ENCODE measurements at places on chromosomes 3 and 15.

DNA sequence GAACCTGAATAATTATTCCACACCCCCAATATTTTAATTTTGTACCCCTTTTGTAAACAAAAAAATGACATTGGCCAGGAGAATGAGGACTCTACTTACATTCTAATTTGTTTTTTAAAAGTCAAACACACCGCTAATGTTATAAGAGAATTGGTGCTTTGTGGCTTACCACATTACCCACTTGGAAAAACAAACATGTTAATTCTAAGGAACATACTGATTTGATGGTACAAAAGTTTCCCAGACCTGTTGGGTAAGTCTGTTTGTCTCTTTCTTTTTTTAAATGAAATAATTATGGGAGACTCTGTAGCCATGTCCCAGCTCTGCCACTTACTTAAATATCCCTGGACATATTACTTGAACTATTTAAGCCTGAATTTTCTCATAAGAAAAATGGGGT is 352.5 kb upstream of the C2CD4B start:
- H3K36me3 ChIP-seq: no peaks in the 10 kb centered on the region
- H3K4me1 ChIP-seq: peaks cover 6% of the 10 kb centered on the region
- H3K27me3 ChIP-seq: no peaks in the 10 kb centered on the region
- no peak for DNase-seq
- no peak overlapping the region for H3K4me3 ChIP-seq

- no peak overlapping the region for H3K4me3 ChIP-seq
- no peak overlapping the region for H3K27ac ChIP-seq
- H3K36me3 ChIP-seq: no peaks in the 10 kb centered on the region
- no peak for DNase-seq
These were observed 5.0 kb downstream of the LMCD1 start for GRCh38 chr3:8506571-8507061.

DNA sequence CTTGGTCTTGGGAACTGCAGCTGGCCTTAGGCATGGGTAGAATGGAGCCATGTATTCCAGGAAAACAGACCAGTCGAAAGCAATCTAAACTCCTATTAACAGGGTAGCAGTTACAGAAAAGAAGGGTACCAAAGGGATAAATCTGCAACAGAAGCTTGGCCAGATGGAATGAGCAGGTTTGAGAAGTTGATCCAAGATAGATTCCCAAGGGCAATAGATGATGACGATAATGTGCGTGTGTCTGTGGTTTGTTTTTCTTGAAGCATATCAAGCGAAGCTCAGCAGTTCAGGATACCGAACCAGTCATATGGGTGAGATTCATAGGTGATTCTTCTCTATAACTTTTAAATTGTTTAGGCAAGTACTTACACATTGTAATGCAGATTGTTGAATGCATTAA is 203.8 kb upstream of the SEMA6D start:
- no peak for DNase-seq
- no peak overlapping the region for H3K4me3 ChIP-seq
- no peaks in the 10 kb centered on the region for H3K36me3 ChIP-seq
- H3K27ac ChIP-seq: no peak overlapping the region
- H3K4me1 ChIP-seq: no peaks in the 10 kb centered on the region

GRCh38 chr3:60189304-60189703 is 1061.9 kb downstream of the FHIT start:
- no peaks in the 10 kb centered on the region for H3K27me3 ChIP-seq
- H3K36me3 ChIP-seq: no peaks in the 10 kb centered on the region
- no peak for DNase-seq
- no peaks in the 10 kb centered on the region for H3K4me1 ChIP-seq

DNA sequence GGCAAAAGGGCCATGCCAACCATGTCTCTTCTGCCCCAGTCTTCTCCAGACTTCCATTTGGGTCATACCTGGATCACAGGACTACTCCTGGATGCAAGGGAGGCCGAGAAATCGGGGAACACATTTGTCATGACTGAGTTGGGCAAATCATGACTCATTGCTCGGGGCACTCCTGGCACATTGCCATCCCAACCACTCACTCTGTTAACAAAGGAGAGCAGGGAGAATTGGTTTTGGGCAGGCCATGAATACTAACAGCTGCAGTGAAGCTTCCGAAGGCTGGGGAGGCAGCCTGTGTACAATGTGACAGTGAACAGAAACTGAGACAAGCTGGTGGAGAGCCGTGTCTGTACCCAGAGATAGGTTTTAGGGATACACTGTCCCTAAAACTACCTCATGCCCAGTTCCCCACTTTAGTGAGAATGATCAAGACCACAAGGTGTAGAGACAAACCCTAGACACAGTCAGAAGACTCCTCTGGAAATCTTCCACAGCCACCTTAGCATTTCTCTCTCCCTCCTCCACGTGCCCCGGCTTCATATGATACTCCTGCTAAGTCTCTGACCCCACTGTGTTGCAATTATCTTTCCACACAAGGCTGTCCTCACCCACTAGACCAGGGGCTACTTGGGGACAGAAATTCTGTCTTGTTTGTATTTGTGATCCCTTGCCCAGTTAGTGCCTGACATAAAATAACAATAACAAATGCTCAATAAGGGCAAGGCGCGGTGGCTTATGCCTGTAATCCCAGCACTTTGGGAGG is 10.5 kb upstream of the BUB1B start:
- H3K36me3 ChIP-seq: no peaks in the 10 kb centered on the region
- DNase-seq: no peak
- H3K4me3 ChIP-seq: no peak overlapping the region
- peaks cover 1% of the 10 kb centered on the region for H3K4me1 ChIP-seq

DNA sequence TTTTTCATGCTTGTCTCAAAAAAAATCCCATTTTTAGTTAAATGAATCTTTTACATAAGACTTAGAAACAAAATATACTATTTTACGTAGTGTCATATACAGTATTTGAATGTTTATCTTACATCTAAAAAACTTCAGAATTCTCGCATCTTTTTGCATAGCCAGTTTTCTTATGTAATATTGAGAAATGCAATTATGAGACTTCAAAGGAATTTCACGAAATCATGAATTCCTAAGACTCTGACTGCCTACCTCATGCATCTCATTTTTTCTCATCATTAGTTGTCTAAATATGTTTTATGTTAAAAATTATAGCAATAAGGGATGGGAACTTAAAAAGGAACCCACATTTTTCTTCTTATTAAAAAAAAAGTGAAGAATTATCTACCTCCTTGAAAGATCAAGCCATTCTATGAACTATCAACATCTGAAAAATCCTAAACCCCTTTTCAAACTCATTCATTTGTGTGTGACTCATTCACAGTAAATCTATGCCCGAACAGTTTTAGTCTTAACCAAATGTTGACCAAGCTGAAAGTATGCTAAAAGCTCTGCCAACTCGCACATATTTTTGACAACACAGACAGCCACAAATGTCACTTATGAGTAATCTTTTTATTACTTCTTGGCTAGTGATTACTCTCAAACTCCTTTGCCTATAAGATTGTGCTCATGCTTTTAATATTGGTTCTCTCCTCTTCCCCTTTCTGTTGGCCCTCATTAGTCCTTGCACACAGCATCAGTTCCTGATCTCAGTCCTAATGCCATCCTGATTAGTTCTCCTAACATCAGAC is 115.9 kb downstream of the DCLK3 start:
- no peaks in the 10 kb centered on the region for H3K27me3 ChIP-seq
- DNase-seq: no peak
- H3K4me3 ChIP-seq: no peak overlapping the region
- no peak overlapping the region for H3K27ac ChIP-seq
- no peaks in the 10 kb centered on the region for H3K36me3 ChIP-seq

DNA sequence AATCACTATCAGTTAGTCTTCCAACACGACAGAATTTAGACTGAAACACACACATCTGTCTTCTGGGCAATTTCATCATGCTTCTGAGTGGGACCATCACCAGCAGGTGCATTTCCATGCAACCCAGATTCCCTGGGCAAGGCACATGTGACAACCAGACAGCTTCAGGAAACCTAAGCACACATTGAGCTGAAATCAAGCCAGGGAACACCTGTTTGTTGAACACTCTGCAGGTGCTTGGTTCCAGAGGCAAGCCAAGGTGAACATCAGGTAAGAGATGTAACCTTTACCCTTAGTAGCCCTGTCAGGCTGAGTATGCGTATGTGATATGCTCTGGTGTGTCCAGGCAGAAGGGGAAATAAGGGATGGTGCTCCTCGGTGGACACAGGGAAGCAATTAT is 3.3 kb upstream of the PSMD2 start:
- peaks cover 5% of the 10 kb centered on the region for H3K27me3 ChIP-seq
- no peak for DNase-seq
- H3K4me3 ChIP-seq: no peak overlapping the region
- peaks cover 14% of the 10 kb centered on the region for H3K4me1 ChIP-seq

DNA sequence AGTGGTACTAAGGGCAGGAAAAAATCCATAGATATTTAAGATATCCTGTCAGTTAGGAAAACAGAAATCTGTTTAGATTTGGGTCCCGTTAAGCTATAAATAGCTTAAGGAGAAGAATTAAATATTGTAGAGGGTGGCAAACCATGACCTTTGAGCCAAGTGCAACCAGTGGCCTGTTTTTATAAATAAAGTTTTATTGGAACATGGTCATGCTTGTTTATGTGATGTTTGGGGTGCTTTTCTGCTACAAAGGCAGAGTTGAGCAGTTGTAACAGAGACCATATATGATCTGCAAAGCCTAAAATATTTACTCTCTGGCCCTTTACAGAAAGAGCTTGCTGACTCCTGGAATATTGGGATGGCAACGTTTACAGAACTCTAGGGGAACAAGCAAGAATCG is 66.3 kb downstream of the SQOR start:
- H3K36me3 ChIP-seq: no peaks in the 10 kb centered on the region
- DNase-seq: no peak
- peaks cover 13% of the 10 kb centered on the region for H3K4me1 ChIP-seq
- H3K27ac ChIP-seq: no peak overlapping the region
- H3K4me3 ChIP-seq: no peak overlapping the region

GRCh38 chr15:31111091-31111647 is 9.6 kb upstream of the TRPM1 start:
- no peaks in the 10 kb centered on the region for H3K27me3 ChIP-seq
- no peak overlapping the region for H3K27ac ChIP-seq
- H3K4me1 ChIP-seq: no peaks in the 10 kb centered on the region
- no peaks in the 10 kb centered on the region for H3K36me3 ChIP-seq
- no peak overlapping the region for H3K4me3 ChIP-seq

DNA sequence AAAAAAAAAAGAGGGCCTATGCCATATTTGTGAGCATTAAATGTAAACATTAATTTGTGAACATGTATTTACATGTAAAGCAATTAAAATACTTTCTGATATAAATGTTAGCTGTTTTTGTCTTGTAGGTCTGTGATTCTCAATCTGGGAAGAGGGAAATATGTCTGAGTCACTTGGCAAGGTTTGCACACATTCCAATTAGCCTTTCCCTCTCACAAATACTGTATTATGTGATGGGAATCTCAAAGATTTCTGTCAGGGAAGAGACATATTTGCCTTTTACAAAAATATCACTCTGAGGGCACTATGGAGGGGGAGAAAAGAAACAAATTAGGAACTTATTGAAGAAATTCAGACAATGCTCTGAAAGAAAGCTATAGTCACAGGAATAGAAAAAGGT is 483.6 kb downstream of the GBE1 start:
- H3K4me1 ChIP-seq: no peaks in the 10 kb centered on the region
- H3K4me3 ChIP-seq: no peak overlapping the region
- DNase-seq: no peak
- no peak overlapping the region for H3K27ac ChIP-seq

GRCh38 chr3:17642474-17642873 is 100.0 kb downstream of the TBC1D5 start:
- no peaks in the 10 kb centered on the region for H3K36me3 ChIP-seq
- no peak overlapping the region for H3K4me3 ChIP-seq
- DNase-seq: no peak
- no peaks in the 10 kb centered on the region for H3K27me3 ChIP-seq

DNA sequence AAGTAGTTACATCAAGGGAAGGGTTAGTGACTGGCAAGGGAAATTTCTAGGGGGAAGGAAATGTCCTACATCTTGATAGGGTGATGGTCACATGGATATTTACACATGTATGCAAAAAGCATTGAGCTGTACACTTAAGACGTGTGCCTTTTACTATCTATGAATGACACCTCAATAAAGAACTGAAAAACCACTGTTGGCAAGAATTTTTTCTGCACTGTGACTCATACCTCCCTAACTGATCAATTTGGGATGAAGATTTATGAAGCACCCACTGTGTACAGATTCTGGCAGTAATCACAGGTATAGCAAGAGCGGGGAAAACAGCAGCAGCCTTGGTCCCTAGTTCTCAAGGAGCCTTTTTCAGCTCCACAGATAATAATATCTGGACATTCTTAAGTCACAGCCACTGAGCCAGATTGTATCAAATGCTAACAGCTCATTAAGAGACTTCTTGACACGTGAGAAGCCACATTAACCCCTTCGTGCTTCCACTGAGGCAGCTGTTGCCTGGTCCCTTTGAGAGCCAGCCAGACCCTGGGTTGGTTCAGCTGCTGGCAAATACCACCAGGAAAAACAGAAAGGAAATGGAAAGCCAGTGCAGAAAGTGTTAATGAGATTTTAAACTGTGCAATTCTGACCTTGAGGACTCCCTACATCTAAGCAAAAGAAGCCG is 32.0 kb upstream of the GALNT15 start:
- H3K27ac ChIP-seq: no peak overlapping the region
- no peaks in the 10 kb centered on the region for H3K36me3 ChIP-seq
- peaks cover 13% of the 10 kb centered on the region for H3K4me1 ChIP-seq
- no peaks in the 10 kb centered on the region for H3K27me3 ChIP-seq

- no peak overlapping the region for H3K27ac ChIP-seq
- H3K27me3 ChIP-seq: peaks cover 6% of the 10 kb centered on the region
- H3K4me3 ChIP-seq: no peak overlapping the region
These were observed 246.9 kb upstream of the LRTM1 start for GRCh38 chr3:55174747-55175146.

DNA sequence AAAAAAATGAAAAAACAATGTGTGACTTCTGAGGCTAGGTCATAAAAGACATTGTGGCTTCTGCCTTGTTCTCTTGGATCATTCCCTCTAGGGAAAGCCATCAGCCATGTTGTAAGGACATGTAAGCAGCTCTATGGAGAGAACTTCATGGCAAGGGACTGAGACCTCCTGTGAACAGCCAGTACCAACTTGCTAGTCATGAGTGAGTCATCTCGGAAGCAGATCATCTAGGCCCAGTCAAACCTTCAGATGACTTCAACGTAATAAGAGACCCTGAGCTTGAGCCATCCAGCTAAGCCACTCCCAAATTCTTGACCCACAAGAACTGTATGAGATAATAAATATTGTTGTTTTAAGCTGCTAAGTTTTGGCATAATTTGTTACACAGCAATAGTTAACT is 4.9 kb downstream of the MON1A start:
- H3K4me3 ChIP-seq: no peak overlapping the region
- peaks cover 14% of the 10 kb centered on the region for H3K4me1 ChIP-seq
- no peaks in the 10 kb centered on the region for H3K27me3 ChIP-seq
- DNase-seq: no peak
